ENCODE measurements at places on chromosomes 4 and X.

GRCh38 chr4:127196655-127197352 is 436.0 kb upstream of the INTU start:
- DNase-seq = no peak

DNA sequence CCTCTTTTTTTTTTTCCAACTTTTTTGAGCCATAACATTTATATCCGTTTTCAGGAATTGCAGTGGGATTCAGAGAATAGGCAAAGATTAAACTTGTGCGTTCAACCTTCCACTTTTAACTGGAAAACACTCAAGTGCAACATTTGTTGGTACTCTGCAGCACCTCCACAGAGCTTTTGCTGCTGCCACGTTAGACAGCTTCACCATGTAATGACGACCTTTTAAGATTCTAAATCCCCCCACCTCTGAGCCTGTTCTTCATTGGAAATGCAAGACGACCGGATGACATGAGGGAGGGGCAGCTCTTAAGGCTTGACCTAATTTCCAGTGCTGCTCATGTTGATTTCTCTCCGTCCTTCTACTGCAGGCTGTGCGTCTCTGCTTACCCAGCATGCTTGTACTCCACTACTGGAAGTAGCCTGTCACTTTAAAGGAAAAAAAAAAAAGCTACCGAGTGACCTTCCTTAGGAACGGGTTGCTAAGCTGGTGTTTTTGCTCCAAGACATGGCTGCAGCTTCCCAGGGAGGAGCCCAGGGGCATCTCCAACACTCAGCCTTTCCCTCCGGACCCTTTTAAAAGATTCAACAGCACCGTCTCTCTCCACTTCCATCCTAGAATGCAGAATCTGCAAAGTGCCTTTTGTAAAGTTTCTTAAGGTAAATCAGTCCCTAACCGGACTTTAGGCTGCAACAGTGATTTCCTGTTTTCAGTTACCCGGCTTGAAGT is at the start of gene CC2D2A:
Gene CC2D2A, plus strand, starts transcription at position 481 of the 726 bp plus-strand sequence. CDS start 6,051 bp downstream, outside the sequence.
- no peak for DNase-seq

DNA sequence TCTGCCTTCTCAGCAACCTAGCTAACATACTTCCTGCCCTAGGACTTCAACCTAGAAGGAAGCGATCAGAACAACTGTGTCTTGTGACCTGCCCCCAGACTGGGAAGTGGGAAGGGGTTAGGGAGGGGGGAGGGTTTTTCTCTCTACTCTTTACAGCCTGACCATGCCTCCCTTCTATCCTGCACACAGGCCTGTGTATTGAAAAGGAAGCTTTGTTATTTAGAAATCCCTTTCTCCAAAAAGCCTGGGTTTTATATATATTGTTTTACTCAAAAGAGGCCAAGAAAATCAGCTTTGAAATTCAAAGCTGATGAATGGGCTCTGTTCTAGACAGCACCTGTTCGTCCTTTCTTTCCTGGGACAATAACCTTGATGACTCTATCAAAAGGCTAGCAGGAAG is 35.2 kb upstream of the SMS start:
- DNase-seq = no peak

- no peak for DNase-seq
Observed at GRCh38 chr4:31662951-31663350, 942.8 kb downstream of the PCDH7 start.

- no peak for DNase-seq
Observed at GRCh38 chr4:159904906-159905305, 802.0 kb downstream of the RAPGEF2 start.

Measured in stimulated activated CD4-positive, alpha-beta T cell treated with anti-CD3 and anti-CD28 coated beads, Interleukin-1b, Interleukin-23, amount 100 ng/mL, for 24 hours (primary cell).